ENCODE measurements at places on chromosomes 13 and 19. TPM values are rescaled to one million over a fixed set of nuclear protein-coding genes. Genes with fewer than 3 reads are reported as not detected.

DNA sequence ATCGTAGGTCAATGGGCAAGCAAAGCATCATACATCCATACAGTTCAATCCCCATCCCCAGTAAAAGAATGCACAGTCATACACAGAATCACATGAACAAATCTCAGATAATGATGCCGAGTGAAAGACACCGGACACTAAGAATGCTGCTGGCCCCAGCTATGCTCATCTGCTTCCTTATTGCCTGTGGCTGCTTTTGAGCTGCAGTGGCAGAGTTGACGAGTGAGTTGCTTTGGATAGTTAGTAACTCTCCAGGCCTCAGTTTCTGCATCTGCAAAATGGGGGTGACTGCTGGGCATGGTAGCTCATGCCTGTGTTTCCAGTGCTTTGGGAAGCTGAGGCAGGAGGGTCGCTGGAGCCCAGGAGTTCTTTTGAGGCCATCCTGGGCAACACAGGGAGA, 12.9 kb upstream of the NFIC start:
- DNase-seq: no peak

DNA sequence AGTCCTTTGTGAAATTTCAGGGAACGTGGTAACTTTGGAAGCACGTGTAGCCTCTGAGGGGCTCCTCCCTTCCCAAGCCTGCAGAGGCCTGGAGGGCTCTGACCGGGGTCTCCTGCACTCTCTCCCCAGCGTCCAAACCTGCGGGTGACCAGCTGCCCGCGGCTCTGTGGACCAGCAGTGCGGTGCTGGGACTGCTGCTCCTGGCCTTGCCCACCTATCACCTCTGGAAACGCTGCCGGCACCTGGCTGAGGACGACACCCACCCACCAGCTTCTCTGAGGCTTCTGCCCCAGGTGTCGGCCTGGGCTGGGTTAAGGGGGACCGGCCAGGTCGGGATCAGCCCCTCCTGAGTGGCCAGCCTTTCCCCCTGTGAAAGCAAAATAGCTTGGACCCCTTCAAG, 2.7 kb upstream of the TPGS1 start:
- DNase-seq: no peak

GRCh38 chr19:57688011-57688763, 6.4 kb downstream of the ZNF551 start:
- no peak for DNase-seq

DNA sequence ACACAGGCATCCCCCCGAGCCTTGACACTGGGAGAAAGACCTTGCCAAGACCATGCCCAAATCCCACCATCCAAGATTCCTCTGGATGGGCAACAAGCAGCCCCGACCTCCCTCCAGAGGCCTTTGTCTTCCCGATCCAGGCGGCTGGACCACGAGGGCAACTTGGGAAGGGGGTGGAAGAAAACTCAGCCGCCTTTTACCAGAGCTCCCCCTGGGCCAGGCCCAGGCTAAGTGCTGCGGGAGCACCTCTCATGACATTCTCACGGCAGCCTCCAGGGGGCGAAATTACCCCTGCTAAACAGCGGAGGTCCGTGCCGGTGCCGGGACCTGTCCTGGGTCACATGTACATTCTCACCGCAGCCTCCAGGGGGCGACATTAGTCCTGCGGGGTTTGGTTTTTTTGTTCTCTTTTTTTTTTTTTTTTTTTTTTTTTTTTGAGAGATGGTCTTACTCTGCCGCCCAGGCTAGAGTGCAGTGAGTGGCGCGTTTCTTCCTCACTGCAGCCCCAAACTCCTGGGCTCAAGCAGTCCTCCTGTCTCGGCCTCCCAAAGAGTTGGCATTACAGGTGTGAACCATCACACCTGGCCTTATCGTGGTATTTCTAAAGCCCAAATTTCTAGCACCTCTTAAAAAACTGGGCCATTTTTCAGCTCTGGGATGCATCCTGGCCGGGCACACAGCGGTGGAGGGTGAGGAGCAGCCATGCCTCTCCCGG, 2.1 kb upstream of the RSPH6A start:
- DNase-seq: peak; percentile 94

GRCh38 chr13:36431204-36432105, 840 bp upstream of the CCNA1 start:
- DNase-seq: peak; percentile 17

C19orf73 gene
- 0.64 TPM for total RNA-seq

RUBCNL gene
- total RNA-seq: 0.26 TPM

POLR1D gene
- total RNA-seq: 130 TPM

PTH2 gene
- not detected for total RNA-seq

FGF22 gene
- not detected for total RNA-seq

PSG7 gene
- not detected for total RNA-seq

ZNF493 gene
- total RNA-seq: 12.8 TPM

B3GNT8 gene
- 9.0 TPM for total RNA-seq

EDDM13 gene
- total RNA-seq: not detected

SLITRK6 gene
- 1.2 TPM for total RNA-seq
